Posterior cingulate gyrus (tissue), 11 donors: ENCODE measurements at places on chromosomes 1 and 21.

DNA sequence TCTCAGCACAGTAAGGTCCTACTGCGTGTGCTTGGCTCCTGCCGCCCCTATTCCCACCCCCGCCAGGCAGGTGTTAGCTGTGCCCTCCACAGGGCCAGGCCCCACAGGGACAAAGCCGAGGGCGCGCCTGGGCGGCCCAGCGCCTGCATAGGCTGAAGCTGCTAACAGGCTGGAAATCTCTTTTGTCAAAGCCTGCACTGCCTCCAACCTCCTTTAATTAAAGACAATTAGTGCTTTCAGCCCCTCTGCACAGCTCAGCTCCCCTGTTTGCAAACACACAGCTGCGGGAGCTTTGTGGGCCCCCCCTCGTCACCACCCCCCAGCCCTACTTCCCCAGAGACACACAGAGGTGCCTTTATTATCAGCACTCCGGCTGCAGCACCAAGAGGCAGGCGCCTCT lies 95.9 kb downstream of the EPHB2 start:
- peak; percentile 81 for DNase-seq

GRCh38 chr1:29410476-29410875 lies 174.2 kb downstream of the PTPRU start:
- no peak for DNase-seq

DNA sequence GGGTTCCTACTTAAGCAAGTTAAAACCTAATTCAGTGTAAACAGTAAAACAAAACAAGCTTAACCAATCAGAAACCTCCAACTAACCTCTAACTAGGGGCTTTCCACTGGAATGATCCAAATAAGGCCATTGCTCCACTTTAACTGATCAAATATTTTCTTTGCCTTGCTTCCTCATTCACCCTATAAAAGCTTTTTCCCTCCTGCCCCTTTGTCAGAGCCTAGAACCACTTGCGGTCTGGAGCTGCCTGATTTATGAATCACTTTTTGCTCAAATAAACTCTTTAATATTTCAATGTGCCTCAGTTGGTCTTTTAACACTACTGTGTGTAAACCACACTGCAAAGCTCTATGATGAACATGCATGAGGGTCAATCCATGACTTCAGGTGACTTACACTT lies 4.5 kb upstream of the FAM89A start:
- no peak for DNase-seq

DNA sequence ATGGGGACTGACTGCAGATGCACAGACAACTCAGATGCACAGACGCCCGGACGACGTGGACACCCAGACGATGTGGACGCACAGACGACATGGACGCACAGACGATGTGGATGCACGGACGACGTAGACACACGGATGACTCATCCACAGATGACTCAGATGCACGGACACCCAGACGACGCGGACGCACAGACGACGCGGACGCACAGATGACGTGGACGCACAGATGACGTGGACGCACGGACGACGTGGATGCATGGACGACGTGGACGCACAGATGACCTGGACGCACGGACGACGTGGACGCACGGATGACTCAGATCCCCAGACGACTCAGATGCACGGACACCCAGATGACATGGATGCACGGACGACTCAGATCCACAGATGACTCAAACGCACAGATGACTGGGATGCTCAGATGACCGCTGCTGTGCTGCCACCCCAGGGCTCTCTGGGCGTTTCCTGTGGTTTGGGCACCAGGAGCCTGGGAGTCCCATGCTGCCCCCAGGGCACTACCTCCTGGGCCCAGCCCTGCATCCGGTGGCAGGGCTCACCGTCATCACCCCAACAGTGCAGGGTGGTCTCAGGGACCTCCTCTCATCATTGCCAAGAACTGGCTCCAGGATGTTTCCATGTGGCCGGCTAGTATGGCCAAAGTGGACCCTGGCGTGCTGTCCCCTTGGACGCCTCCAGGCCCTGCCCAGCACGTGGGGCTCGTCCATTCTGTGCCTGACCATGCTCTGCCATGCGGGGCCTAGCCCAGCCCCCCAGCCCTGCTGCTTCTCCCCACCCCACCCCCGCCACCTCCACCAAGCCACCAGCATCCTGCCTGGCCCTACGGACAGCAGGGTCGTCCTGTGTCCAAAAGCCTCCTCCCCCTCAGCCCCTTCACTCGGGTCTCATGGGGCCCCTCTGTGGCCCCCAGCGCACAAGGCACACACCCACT lies 14.0 kb downstream of the FAAP20 start:
- peak; percentile 52 for DNase-seq

DNA sequence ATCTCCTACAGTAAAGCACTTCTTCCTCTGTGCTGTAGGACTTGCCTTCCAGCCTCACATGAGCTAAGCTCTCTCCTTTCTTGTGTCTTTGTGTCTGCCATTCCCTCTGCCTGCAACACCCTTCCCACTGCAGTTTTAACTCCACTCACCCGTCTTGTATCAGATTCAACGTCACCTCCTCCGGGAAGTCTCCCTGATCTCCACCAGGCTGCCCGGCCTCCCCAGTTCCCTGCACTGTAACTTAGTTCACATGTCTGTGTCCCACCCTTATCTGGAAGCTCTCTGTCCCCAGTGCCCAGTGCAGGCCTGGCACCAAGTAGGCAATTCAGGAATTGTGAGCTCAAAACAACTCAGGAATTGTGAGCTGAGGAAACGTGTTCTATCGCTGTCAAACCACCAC lies 96.4 kb downstream of the GLIS1 start:
- no peak for DNase-seq

- no peak for DNase-seq
Observed at GRCh38 chr1:31198600-31198999, 41.1 kb downstream of the NKAIN1 start.

- DNase-seq, result no peak
Observed at GRCh38 chr1:182851825-182852224, 12.7 kb downstream of the DHX9 start.

DNA sequence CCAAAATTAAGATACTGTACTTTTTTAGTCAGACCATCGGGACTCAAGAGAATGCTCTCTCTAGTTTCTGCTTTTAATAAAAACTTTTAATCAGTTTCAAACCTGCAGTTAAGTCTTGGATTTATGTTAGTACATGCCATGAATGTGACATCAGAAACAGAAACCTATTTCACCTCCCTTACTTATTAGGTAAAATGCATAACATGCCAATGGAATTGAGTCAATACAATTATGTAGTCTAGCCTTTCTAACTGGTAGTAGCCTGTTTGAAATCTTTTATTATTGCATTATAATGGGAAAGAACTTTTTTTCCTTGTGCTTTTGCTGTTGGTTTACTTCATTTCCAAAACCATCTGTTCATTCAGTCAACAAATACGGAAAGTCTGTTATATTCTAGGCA lies 4.8 kb downstream of the PHACTR4 start:
- no peak for DNase-seq

DNA sequence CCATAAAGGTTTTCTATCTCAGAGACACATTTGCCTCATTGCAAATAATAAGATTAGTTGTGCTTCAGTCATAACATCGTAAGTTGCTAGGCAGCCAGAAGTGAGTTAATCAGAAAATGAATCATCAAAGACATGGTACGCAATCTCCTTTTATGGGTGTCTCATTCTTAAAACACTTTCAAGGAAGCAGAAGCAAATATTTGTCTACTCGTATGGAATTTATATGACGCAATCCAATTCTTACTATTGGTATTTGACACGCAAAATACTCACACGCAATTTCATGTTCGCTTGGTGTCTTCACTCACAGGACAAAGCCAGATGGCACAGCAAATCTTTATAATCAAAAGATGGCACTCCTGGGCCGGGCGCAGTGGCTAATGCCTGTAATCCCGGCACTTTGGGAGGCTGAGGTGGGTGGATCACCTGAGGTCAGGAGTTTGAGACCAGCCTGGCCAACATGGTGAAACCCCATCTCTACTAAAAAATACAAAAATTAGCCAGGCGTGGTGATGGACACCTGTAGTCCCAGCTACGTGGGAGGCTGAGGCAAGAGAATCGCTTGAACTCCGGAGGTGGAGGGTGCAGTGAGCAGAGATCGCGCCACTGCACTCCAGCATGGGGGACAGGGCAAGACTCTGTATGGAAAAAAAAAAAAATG lies 56.4 kb downstream of the HLCS start:
- no peak for DNase-seq

DNA sequence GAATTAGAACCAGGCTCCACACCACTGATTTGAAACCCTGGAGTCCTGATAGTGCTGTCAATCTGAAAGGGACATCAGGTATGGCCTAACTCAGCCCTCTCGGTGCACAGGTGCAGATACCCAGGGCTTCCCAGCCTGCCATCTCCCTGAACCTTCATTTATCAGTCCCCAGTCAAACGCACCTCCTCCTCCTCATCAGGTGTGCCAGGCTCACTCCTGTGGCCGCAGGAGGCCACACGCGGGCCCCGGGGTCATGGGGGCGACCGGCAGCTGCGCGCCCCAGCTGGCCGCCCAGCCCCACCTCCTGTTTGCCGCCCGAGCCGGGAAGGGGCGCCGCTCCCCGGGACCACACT lies 572 bp downstream of the FUCA1 start:
- no peak for DNase-seq

DNA sequence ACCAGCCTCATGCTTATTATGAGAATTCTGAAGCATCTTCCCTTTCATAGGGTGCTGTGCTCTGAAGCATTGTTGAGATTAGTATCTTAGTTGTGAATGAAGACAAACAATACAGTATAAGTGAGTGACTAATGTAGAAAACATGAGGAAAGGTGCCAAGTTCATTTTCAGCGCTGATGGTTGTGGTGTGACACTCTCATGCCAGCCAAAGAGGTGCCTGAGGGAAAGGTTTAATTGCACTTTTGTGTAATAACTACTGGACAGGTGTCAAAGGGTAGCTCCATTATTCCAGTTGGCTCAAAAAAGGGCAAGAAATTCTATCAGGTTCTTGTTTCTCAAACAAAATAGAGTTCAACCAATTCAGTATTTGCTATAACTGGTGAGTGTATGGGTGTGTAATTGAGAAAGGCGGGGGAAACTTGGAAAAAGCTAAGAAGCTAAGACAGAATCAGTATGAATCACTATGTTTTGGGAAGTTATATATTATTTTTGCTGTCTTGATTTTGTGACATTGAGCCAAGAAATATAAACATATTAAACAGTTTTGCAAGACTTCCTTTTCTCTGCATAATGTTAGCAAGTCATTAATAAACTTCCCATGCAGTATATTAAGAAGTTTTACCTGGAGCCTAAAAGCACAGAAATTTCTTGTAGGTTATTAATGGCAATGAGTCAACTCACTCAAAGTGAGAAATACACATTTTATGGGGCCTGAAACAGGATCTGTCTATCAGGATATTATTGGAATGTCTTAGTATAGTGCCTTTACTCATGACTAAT lies 31.8 kb downstream of the KCNK2 start:
- DNase-seq, result no peak

DNA sequence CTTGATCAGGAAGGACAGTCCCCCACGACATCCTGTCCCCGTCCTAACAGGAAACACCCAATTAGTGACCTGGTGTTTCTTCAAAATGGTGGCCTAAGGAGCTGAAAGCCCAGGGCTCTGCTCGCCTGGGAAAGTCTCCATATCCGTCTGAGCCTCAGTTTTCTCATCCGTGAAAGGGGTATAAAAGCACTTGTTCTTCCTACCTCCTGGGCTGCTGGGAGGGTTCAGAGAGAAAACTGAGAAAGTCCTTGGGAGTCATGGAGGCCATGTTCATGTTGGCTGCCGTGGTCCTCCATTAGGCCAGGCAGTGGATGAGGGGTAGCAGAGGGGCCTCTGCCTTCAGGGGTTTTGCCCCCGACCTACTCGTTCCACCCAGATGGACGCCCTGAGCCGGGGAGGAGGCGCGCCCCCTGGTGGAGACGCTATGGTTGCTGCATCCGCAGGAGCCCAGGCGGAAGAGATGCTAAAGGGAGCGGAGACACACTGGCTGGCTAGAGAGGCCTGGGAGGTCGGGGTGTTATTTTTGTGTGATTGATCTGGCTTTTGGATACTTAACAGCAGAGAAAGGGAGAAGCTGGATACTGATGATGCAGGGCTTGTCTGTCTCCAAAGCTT lies 113.5 kb downstream of the PRDM2 start:
- peak; percentile 38 for DNase-seq

GRCh38 chr1:193411215-193411614 lies 224.8 kb upstream of the B3GALT2 start:
- no peak for DNase-seq

- DNase-seq, result no peak
Observed at GRCh38 chr1:111967067-111967690, 22.3 kb downstream of the KCND3 start.

GRCh38 chr21:45481977-45482898 lies 60.0 kb downstream of the SLC19A1 start:
- no peak for DNase-seq

DNA sequence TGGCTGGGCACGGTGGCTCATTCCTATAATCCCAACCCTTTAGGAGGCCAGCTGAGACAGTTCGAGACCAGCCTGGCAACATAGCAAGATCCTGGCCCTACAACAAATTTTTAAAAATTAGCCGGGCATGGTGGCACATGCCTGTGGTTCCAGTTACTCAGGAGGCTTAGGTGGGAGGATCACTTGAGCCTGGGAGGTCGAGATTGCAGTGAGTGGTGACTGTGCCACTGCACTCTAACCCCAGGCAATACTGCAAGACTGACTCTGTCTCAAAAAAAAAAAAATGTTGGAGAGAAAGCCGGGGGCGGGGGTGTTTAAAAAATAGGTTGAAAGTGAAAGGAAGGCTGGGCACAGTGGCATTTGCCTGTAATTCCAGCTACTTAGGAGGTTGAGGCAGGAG lies 16.5 kb downstream of the CLDN19 start:
- DNase-seq, result no peak

GRCh38 chr1:235865565-235866204 lies 1.0 kb downstream of the LYST start:
- no peak for DNase-seq

- no peak for DNase-seq
Observed at GRCh38 chr1:38699330-38700076, 160.1 kb downstream of the RRAGC start.

- DNase-seq, result peak; percentile 22
Observed at GRCh38 chr1:175493321-175494010, 249.9 kb downstream of the TNR start.

- no peak for DNase-seq
Observed at GRCh38 chr1:27656157-27656893, 15.7 kb downstream of the IFI6 start.

DNA sequence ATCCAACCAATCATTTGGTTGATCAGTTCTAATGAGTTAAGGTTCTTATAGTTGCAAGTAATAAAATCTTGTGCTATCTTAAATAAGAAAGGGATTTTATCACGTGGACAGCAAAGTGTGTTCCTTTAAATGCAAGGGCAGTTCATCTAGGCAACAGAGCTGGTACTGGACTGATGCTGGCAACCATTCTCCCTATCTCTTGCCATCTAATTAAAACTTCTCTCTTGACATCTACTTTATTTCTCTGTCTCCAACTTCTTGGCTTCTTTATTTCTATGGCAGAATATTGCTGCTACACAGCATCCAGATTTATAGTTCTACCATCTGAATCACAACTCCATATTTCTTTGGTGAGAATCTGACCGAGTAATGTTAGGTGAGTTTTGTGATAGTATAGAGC lies 115.2 kb upstream of the CACYBP start:
- DNase-seq, result no peak
